GF-D8 (cell line): ENCODE measurements at places on chromosomes 4 and X.

- DNase-seq = no peak
Observed at GRCh38 chr4:184705692-184706091, 28.2 kb downstream of the CENPU start.

DNA sequence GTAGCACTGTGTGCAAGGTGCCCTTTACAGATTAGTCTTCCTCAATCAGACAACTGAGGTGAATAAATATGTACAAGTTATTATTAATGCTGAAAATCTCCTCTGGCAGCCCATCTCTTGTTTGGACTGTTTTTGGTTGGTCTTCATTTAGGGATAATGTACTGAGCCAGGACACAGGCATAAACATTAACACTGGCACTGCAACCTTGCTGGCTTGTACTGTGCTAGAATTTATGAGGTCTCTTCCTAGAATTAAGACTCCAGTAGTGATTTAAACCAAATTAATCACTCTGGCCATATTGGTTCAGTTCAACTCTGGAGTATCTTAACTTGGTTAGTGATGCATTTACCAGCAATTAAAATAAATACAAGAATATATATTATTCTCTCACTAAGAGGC, 244.7 kb upstream of the GK2 start:
- DNase-seq = no peak

DNA sequence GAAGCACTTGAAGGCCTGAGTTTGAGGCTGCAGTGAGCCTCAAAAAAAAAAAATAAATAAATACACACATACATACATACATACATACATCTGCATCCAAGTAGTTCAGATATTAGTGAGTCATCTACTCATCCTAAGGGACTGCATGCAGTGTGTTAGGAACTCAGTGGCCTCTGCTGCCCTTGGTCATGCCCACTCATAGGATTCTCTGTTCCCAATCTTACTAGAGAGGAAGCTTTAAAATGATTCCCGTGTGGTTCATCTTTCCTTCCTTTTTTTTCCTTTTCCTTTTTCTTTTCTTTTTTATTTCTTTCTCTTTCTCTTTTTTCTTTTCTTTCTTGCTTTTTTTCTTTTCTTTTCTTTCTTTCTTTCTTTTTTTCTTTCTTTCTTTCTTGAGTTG, 10.9 kb upstream of the YIPF6 start:
- DNase-seq = no peak

GRCh38 chr4:181308476-181309312, 934.5 kb upstream of the TENM3 start:
- DNase-seq = no peak

GRCh38 chrX:23372220-23372902, 37.7 kb downstream of the PTCHD1 start:
- DNase-seq = no peak

- no peak for DNase-seq
Observed at GRCh38 chr4:102567427-102567826, 66.3 kb downstream of the NFKB1 start.

DNA sequence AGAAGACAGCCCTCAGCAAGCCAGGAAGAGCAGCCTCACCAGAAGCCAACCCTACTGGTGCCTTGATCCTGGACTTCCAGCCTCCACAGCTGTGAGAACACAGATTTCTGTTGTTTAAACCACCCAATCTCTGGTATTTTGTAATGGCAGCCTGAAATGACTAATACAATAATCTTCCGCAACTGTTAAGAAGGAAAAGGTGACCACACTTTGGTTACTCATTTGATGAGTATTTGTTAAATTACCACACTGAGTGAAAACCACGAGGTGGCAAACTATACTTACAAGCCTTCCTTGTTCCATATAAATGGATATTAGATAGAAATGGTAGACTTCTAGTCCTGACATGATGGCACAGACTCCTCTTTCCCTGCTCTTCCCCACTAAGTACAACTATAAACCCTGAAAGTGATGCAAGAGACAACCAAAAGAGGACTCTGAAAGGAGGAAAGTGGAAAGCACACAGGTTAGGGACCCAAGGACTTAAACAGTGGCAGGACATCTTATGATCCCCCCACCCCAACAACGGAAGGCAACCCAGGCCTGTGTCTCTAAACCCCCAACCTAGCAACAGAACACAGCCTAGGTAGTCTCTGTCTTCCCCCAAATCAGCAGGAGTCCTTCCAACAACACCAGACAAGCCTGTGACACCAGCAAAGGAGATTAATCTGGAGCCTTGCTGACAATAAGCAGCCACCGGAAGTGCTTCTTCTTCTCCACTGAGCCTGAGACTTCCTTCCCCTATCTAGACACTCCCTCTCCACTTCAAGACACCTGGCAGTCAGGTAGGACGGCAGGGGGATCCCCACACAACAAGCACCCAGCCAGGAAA, 12.3 kb downstream of the ZNF182 start:
- DNase-seq = no peak

DNA sequence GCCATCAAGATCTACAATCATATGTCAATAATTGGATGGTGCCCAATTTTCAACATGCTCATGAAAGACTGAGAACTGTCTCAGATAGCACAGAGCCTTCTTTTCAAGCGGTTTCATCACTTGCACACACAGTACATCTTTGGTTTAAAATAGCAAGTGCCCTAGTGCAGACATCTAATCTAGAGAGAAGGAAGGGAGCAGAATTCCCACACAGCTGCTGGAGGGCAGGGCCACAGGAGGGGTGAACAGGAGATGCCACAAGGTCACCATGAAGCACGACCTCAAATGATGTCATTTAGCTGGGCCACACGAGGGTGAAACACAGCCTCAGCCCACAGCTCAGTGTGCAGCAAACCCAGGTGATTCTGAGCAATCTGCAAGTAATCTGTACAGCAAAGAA, 24.3 kb downstream of the LEF1 start:
- DNase-seq = no peak

- DNase-seq = no peak
Observed at GRCh38 chr4:113958766-113959538, 20.5 kb downstream of the ARSJ start.

DNA sequence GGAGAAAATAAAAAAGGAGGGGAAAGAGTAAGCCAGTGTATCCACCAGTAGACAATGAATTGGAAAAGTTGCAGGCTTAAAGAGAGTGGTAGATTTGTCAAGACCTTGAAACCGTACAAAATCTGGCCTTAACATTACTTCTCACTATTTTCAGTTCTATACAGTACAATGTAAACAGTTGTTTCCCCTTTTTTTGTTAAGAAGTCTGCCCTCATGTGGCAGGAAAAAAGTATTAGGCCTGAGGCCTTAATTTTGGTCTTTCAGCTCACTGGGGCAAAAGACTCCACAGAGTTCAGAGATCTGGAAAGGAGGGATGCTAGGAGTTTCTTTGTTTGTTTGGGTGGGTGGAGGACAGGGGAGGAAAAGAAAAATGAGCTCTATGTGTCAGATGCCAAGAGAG, 92.8 kb upstream of the CCDC160 start:
- DNase-seq = no peak

DNA sequence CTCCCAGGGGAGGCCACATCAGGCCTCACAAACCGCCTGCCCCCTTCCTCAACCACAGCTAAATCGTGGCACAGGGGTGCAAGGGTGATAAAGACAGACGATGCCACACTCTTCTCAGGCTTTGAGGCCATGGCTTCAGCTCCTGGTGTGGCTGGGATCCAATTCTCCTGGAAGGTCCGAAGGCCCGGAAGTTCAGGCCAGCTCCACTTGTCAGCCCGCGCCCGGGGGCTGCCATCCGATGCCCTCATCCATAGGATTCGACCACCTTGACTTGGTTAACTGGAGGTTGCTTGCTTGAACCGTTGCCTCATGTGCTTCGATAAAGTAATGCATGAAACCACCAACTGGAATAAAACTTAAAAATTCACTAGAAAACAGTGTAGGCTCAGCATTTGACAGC, 8.2 kb downstream of the TEX13C start:
- no peak for DNase-seq

- no peak for DNase-seq
Observed at GRCh38 chr4:77344784-77345183, 187.8 kb downstream of the CCNG2 start.

- DNase-seq = no peak
Observed at GRCh38 chr4:37101182-37101581, 143.4 kb upstream of the NWD2 start.
